ENCODE measurements at places on chromosomes 4 and X.
A peak's percentile ranks its signal among the peaks of the same experiment; 100 is the strongest.

DNA sequence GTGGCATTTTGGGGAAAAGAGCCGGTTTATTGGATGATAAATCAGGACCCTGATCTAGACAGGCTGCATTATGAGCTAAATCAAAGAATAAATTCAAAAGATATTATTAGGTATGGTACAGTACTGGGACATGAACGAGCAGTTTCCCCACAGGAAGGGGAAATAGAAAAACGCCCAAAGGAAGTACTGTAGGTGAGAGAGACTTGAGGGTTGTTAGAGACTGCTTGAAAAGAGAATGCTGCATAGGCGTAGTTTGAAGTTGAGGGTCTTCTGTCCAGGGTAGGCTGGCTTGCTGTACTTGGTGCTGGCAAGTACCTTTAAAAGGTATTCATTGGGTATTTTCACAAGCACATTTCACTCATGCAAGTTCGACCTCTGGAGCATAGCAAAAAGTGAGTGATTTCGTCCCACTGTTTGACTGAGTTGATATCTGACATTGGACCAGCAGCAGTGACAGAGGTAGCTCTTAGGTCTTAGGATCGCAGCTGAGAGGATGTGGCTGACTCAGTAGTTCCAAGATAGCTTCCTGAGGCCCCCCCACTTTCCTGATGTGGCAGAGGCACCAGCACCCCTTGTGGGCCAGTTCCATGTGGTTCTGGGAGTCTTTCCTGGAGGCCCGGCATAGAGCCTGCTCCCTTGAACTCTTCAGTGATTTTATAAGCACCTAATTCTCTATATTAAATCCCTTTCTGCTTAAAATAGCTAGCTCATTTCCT lies 64.3 kb downstream of the TMEM131L start:
- no peak for DNase-seq

DNA sequence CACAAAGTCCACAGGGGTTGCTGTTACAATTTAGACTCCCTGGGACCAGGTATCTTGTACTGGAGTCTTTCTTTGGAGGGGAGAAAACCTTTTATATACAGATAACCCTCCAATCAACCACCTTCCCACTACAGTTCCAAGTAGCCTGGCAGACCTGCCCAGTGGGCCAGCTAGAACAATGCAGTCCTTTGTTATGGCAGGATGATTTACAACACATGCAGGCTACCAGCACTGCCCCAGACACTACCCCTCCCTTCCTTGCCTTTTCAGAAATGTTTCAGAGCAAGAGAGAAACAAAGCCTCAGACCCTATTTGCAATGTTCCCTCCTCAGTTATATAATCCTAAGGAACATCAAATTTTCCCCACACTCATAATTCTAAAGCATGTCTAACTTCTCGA lies 11.1 kb downstream of the RASL11B start:
- no peak for DNase-seq

- no peak for DNase-seq
These were observed 91.5 kb downstream of the PPP2R2C start for GRCh38 chr4:6380746-6381410.

DNA sequence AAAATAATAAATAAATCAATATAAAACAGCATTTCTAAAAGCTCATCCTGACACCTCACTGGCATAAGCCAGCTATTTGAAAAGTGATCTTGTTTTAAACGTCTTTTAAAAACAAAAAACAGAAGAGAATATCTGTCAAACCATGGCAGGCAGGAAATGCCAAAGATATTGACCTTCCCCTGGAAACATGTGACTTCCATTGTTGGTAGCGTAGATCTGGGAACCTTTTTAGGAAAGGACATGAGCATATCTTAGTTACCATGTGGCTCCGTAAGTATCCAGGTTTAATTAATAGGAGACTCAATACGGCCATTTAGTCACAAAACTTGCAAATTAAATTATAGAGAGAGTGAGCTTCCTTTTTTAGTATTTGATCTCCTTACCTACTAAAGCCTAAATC lies 83.0 kb upstream of the KLHL4 start:
- DNase-seq: no peak

DNA sequence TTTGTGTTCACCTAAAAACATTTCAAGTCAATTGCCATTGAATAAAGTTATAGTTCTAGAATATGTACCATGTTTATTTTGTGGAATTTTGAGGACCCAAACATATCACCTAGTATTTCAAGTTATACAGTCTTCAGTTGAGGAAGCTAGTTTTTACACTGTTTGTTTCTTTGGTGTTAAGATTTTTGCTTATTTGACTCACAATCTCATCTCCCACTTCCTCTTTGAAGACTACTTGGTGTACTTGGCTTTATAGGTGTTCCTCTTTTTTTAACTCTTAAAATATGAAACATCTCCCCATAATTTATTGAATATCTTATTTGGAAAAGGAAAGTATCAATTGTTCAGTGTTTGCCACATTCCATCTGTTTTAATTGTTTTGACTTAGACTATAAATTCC lies 675.4 kb downstream of the RAPGEF2 start:
- no peak for DNase-seq

DNA sequence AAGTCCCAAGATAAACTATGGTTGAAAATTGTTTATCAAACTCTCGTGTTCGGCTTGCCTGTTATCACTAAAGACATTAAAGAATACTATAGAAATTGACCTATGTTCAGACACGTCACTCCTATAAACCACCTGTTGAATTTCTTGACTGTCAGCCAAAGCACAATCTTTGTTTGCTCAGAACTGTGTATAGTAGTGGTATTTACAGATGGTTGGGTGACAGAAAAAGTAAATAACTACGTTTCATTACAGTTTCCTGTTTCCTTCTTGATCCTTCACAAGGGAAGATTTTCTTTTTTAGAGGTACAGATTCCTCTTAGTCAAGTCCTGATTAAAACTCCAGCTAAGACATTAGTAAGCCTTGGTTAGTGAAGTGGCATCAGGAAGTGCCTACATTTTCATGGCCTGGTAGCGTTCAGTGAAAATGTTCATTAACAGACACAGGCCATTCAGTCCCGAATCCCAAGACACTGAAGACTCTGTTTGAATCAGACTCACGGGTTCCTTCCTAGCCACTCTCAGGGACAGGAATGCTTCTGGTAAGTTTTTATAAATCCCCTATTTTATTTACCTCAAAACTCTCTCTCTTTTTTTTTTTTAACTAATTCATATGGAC lies at the start of gene SMIM31:
TSS of gene SMIM31 (plus strand) at position 259 of the 616 bp plus-strand sequence. CDS start 16,313 bp downstream, outside the sequence.
- no peak for DNase-seq

DNA sequence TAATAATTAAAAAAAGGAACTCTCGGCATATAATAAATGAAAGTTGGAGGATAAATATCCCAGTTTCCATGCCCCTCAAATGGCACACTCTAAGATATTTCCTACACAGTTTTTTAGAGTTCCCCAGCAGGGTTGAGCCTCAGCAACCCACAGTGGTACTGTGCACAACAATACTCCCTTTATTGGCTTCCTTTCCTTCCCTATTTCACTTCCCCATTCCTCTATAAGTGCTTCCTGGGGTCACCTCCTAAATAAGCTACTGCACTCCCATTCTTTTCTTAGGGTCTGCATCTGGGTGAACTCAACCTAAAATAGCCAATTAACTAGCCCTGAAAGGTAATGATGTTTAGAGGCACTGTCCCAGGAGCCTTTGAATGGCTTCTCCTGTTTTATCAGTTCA lies 76.4 kb upstream of the NHS start:
- no peak for DNase-seq

GRCh38 chrX:14573161-14573560 lies 43.8 kb downstream of the GLRA2 start:
- DNase-seq: no peak

DNA sequence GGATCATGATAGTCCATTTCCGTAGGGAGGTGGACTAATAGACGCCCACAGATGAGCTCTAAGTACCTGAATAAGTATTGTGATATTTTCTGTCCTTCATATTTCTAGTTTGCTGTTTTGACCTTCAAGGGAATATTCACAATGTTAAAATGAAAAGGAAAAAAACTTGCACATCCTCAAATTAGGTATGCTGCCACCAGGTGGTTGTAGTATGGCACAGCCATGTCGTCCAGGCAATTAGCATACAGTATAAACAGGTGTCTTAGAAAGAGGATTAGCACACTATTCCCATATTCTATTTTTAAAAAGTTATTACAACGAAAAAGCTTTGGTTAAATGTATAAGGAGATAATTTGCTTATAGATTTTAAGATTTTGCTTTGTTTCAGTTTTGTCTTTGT lies 802.0 kb downstream of the RPA4 start:
- no peak for DNase-seq

DNA sequence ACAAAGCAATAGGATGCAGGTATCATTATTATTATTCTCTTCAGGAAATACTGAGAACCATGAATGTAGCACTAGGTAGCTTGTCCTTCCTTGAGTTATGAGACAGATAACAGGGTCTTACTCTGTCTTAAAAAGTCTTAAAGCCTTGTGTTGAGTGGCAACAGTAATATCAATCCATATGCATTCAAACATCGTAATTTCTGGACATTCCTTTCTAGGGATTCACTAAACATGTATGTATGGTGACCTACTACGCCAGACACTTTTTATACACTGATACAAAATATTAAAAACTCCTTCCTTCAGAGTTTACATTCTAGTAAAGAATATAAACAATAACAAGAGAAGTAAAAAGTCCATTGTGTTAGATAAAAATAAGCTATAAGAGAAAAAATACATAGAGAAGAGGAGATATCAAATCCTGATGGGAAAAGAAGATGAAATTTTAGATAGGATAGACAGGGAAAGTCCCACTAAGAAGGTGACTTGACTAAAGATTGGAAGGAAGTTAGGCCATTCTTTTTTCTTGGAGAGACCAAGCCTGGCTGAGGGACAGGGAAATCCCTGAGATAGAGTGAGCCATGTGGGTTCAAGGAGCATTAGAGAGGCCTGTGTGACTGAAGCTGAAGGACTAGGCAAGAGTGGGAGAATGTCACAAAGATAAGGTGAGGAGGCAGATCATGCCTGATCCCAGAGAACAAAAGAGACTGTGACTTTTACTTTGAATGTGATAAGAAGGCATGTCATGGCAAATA lies 5.0 kb upstream of the DDX60L start:
- no peak for DNase-seq

GRCh38 chr4:149531861-149532260 lies 283.8 kb downstream of the IQCM start:
- DNase-seq: no peak

- no peak for DNase-seq
These were observed 78.6 kb upstream of the PNPLA4 start for GRCh38 chrX:8005678-8006347.

GRCh38 chrX:17395154-17395553 lies 20.2 kb downstream of the NHS start:
- no peak for DNase-seq

DNA sequence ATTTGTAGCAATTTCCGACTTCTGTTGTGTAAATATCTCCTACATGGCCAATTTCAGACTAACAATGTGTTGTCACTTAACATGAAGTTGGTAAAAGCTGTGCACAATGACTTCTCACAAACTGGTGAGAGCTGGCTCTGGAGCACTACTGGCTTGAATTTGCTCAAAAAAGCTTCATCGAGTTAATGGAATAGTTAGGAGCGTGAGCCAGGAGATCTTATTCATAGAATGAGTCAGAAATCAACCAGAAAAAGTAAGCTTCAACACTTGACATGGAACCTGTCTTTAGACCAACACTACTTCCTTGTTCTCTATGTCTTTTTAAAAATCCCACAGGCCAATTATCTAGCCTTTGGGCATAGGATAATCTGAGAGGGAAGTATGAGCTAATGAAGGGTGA lies 7.9 kb upstream of the CHRDL1 start:
- DNase-seq: no peak

GRCh38 chr4:17502756-17503155 lies 9.1 kb downstream of the QDPR start:
- DNase-seq: no peak

DNA sequence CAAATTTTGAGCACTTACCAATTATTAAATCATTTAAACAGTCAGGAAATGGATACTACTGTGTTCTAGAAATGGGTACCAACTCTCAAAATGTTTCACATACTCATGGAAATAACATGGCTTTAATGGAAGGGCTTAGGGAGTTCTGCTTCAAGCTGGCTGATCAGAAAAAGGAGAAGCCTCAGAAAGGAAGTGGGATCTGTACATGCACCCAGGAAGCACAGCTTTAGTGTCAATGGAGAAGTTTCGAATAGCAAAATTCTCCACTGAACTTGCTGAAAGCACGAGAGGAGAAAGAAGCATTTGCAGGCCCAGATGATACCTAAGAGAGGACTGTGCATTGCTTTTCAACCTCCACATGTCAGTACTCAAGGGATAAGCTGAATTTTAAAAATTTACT lies 11.1 kb upstream of the HS3ST1 start:
- no peak for DNase-seq

DNA sequence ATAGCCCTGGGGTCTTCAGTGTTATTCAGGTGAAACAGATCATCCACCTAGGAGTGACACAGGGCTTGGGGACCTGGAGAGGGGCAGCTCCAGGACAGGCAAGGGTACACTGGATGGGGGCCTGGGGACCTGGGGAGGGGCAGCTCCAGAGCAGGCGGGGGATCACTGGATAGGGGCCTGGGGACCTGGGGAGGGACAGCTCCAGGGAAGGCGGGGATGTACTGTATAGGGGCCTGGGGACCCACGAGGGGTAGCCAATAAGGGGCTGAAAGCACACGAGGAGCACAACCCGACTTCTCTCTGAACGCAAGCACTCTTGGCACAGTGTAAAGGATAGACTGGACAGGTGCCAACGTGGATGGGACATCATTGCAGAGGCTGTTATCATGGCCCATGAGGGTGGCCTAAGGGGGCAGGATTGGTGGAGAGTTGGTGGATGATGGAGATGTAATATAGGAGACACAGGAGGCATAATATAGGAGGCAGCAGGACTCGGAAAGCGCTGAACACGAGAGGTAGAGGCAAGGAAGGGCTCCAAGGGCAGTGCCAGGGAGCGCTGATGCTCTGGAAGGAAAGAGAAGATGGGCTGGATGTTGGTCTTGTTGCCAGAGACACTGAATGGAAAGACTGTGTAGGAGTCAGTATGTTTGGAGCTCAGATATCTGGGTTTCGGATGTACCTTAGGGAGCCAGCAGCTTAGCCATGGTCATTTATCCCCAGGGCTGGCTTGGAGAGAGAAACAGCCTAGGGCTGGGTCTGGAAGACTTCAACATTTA lies 37.9 kb upstream of the FGFBP2 start:
- DNase-seq: peak; percentile 94

- no peak for DNase-seq
These were observed 226.9 kb downstream of the FBXW7 start for GRCh38 chr4:152308951-152309350.

DNA sequence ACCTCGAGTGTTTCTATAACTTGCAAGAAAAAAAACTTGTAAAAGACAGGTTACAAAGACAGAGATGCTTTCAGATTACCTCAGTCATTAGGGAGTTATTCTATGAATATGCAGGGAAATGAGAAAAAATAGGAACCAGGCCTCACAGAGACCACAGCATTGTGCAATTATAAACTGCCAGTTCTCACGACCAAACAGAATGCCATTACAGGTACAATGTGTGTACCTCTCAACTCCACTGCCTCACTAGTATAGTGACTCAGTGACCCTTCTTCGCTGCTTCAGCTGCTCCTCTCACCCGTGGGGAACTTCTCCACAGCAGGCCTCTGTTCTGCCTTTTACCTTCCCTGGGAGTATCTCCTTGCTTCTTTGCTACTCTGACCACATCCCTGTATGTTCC lies 2.3 kb upstream of the HTATSF1 start:
- DNase-seq: no peak
